Natural killer cell (primary cell): ENCODE measurements at places on chromosomes 2 and 18. TPM values are rescaled to one million over a fixed set of nuclear protein-coding genes. Genes with fewer than 3 reads are reported as not detected.

GRCh38 chr2:29281916-29282247 is 166.7 kb downstream of the CLIP4 start:
- H3K27ac ChIP-seq = no peak overlapping the region
- no peaks in the 10 kb centered on the region for H3K4me1 ChIP-seq
- no peak for DNase-seq
- no peaks in the 10 kb centered on the region for H3K27me3 ChIP-seq
- H3K4me3 ChIP-seq = no peak overlapping the region
- no peaks in the 10 kb centered on the region for H3K36me3 ChIP-seq

- peaks cover 26% of the 10 kb centered on the region for H3K36me3 ChIP-seq
- H3K4me3 ChIP-seq = no peak overlapping the region
- no peaks in the 10 kb centered on the region for H3K27me3 ChIP-seq
- no peaks in the 10 kb centered on the region for H3K4me1 ChIP-seq
Observed at GRCh38 chr18:42052122-42052708, 97.2 kb downstream of the PIK3C3 start.

DNA sequence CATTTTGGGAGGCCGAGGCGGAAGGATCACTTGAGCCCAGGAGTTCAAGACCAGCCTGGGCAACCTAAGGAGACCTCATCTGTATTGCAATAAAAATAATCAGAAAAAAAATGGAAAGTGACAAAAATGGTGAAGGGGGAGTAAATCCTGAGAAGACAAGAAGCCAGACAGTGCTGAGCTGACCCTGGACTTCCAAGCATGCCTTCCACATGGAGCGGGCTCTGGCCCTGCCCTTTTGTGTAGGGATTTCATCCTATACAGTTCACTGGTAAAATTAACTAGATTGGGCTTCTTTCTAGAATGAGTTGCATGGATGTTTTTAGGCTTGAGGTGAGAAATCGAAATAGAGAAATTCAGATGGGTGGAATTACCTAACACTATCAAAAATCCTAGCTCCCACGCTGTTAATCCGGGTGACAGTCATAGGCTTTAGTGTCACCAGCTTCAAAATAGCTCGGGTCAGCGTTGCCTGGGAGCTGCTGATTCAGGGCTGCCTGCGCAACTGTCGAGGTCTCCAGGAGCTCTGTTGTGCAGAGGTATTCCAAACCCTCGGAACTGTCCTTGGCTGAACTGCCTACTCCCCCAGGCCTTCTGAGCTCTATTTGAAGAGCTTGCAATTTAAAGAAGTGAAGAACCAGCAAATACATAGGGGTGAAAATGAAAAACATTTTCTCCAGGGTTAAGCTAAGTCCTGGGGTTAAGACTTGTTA is 21.5 kb upstream of the ZNF532 start:
- no peak overlapping the region for H3K4me3 ChIP-seq
- peaks cover 5% of the 10 kb centered on the region for H3K27me3 ChIP-seq
- peaks cover 7% of the 10 kb centered on the region for H3K4me1 ChIP-seq
- H3K36me3 ChIP-seq = no peaks in the 10 kb centered on the region

DNA sequence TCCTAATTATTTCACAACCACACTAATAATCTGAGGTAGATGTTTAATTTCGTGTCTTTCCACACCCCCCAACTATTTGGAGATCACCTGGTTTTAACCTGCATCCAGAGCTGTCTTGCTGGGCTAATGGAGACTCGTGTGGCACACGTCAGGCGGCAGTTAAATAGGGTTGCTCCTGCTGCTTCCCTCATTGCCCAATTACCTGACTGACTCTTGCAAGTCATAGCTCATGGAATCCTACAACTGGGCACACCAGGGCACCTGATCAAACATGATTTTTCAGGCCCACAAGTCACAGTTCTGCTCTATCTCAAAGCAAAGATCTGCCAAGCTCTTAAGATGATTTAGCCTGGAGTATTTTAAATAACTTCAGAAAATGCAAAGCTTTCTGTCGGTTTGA is 1430.4 kb upstream of the ACVR2A start:
- DNase-seq = no peak
- no peak overlapping the region for H3K4me3 ChIP-seq
- H3K36me3 ChIP-seq = no peaks in the 10 kb centered on the region
- H3K27me3 ChIP-seq = no peaks in the 10 kb centered on the region

- H3K4me1 ChIP-seq = peaks cover 18% of the 10 kb centered on the region
- no peak overlapping the region for H3K27ac ChIP-seq
- no peak overlapping the region for H3K4me3 ChIP-seq
- no peak for DNase-seq
- H3K36me3 ChIP-seq = peaks cover 1% of the 10 kb centered on the region
Observed at GRCh38 chr2:27320958-27321543, 1.8 kb downstream of the MPV17 start.

GRCh38 chr18:6752202-6752860 is 22.8 kb downstream of the ARHGAP28 start:
- no peaks in the 10 kb centered on the region for H3K4me1 ChIP-seq
- H3K36me3 ChIP-seq = no peaks in the 10 kb centered on the region
- H3K4me3 ChIP-seq = no peak overlapping the region
- no peak overlapping the region for H3K27ac ChIP-seq

DNA sequence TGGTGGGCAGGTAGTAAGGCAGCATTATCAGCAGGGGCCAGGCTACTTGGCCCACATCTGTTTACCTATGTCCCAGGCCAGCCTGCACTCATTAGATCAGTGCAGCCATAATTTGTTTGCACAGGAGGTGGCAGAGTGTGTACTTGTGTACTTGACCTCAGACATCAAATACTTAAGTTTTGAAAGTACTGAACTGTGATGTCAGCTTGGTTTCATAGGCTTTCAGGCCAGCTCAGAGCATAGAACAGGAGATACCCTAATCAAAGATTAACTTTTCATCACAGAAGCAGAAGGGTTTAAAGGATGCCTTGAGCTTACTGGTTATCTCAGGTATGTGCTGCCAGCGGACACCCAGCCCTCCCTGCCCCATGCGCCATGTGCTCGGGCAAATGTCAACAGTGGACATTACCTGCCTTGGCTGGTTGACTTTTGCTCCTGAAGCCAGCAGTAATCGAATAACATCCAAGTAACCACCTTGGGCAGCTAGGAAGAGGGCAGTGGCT is 33.2 kb downstream of the ANKRD29 start:
- H3K27me3 ChIP-seq = no peaks in the 10 kb centered on the region
- H3K4me1 ChIP-seq = no peaks in the 10 kb centered on the region
- no peaks in the 10 kb centered on the region for H3K36me3 ChIP-seq
- no peak for DNase-seq

- no peaks in the 10 kb centered on the region for H3K36me3 ChIP-seq
- no peaks in the 10 kb centered on the region for H3K27me3 ChIP-seq
- no peaks in the 10 kb centered on the region for H3K4me1 ChIP-seq
- H3K4me3 ChIP-seq = no peak overlapping the region
Observed at GRCh38 chr2:48278590-48278989, 251.4 kb upstream of the STON1 start.

- H3K36me3 ChIP-seq = no peaks in the 10 kb centered on the region
- no peak overlapping the region for H3K4me3 ChIP-seq
- H3K27me3 ChIP-seq = no peaks in the 10 kb centered on the region
- H3K27ac ChIP-seq = no peak overlapping the region
- H3K4me1 ChIP-seq = peaks cover 8% of the 10 kb centered on the region
- no peak for DNase-seq
Observed at GRCh38 chr2:55116598-55116964, 66.3 kb upstream of the RTN4 start.

- no peaks in the 10 kb centered on the region for H3K27me3 ChIP-seq
- DNase-seq = no peak
- H3K4me1 ChIP-seq = no peaks in the 10 kb centered on the region
- H3K27ac ChIP-seq = no peak overlapping the region
- H3K4me3 ChIP-seq = no peak overlapping the region
Observed at GRCh38 chr2:503288-503999, 173.8 kb downstream of the TMEM18 start.

GRCh38 chr2:10449486-10449831 is 1.3 kb upstream of the ODC1 start:
- no peak for DNase-seq
- peak overlapping the region; percentile 58 for H3K4me3 ChIP-seq
- no peaks in the 10 kb centered on the region for H3K27me3 ChIP-seq
- H3K36me3 ChIP-seq = peaks cover 3% of the 10 kb centered on the region
- peaks cover 22% of the 10 kb centered on the region for H3K4me1 ChIP-seq

- no peaks in the 10 kb centered on the region for H3K4me1 ChIP-seq
- H3K36me3 ChIP-seq = no peaks in the 10 kb centered on the region
- no peaks in the 10 kb centered on the region for H3K27me3 ChIP-seq
- no peak for DNase-seq
- H3K27ac ChIP-seq = no peak overlapping the region
- no peak overlapping the region for H3K4me3 ChIP-seq
Observed at GRCh38 chr18:43077510-43078308, 37.8 kb downstream of the RIT2 start.

GRCh38 chr2:202032846-202033316 is 774 bp upstream of the FZD7 start:
- H3K4me3 ChIP-seq = peak overlapping the region; percentile 94
- peaks cover 28% of the 10 kb centered on the region for H3K27me3 ChIP-seq
- peaks cover 27% of the 10 kb centered on the region for H3K4me1 ChIP-seq
- H3K27ac ChIP-seq = no peak overlapping the region
- DNase-seq = peak; percentile 63

GRCh38 chr2:20622731-20623130 is 28.2 kb downstream of the HS1BP3 start:
- H3K27me3 ChIP-seq = no peaks in the 10 kb centered on the region
- DNase-seq = no peak
- no peak overlapping the region for H3K27ac ChIP-seq
- H3K36me3 ChIP-seq = peaks cover 50% of the 10 kb centered on the region
- H3K4me1 ChIP-seq = peaks cover 5% of the 10 kb centered on the region

- no peak overlapping the region for H3K27ac ChIP-seq
- no peak overlapping the region for H3K4me3 ChIP-seq
- no peak for DNase-seq
- H3K27me3 ChIP-seq = no peaks in the 10 kb centered on the region
Observed at GRCh38 chr2:152385650-152386049, 50.7 kb downstream of the FMNL2 start.

BABAM2 gene
- 54.6 TPM for total RNA-seq

BOK gene
- total RNA-seq = 23.7 TPM
